ENCODE measurements at places on chromosomes 2 and 18.

DNA sequence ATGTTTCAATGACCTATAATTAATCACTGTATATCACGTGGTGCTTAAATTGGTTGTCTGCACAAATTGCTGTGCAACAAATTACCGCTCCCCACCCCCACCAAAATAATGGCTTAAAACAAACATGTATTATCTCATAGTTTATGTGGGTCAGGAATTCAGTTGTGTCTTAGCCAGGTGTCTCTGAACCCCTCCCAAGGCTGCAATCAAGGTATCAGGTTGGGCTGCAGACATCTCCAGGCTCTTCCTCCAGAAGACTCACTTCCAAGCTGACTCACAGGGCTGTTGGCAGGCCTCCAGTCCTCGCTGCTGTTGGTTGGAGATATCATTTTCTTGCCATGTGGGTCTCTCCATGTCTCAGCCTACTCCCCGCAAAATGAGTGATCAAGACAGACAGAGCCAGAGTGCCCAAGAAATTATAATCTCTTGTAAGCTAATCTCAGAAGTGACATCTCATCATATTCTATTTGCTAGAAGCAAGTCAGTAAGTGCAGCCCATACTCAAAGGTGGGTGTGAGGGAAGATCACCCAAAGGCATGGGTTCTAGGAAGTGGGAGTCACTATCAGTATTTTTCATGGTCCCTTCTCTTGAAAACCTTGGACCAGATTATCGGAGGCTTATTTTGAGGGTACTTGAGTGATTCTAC is 38.4 kb downstream of the SPC25 start:
- DNase-seq, result no peak

DNA sequence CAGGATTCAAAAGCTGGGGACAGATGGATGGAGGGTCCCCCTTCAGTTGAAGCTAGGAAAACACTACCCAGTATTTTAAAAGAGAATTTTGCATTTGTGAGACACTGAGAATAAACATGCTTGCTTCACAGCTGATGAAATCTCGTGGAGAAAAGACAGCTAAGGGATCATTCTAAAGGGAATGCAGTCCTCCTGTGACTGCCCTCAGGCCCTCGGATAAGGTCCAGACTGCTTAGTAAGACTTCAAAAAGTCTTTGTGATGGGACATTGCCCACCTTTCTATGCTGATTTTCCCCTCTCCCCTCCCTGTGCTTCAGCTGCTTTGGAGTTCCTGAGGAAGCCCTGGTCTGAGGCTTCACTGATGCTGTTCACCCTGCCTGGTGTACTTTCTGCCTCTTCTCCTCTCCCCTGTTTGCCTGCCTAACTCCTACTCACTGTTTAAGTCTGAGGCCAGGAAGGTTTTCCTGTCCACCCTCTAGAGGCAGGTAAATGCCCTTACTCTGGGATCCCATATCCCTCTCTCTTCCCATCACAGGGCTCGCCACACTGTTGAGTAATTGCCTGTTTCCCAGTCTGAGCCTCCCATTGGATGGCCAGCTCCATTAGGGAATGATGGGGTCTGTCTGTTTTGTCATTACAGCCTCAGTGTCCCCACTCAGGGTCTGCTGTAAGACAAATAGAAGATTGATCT is 26.6 kb downstream of the POLE4 start:
- DNase-seq, result no peak

GRCh38 chr2:57934659-57935058 is 111.9 kb upstream of the VRK2 start:
- DNase-seq, result no peak

GRCh38 chr2:42252464-42252863 is 83.3 kb downstream of the EML4 start:
- no peak for DNase-seq

DNA sequence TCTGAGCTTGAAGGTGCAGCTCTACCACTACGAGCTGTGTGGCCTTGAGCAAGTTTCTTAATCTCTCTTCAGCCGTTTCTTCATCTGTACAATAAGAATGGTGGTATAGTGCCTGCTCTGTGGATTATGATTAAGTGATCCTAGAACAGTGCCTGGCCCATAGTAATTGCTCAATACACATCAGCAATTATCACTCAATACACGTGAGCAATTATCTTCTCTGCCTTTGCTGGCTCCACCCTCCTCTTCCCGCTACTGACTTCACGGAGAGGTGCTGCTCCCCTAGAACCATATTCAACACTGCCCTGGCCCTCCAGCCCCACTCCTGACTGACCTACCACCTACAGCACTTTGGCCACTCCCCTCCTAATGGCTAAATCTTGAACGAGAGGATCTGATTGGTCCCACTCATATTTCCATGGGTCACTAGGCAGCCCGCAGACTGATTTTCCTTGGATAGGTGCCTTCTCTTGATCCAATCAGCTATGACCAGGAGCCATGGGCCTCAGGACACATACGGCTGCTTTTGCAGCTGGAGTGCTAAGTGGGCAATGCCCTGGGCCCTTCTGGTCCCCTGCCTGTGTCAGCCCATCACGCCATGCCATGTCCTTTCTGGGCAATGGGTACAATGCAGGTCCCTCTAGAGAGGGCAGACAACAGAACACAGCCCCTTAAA is 77.5 kb downstream of the STPG4 start:
- DNase-seq, result no peak

- no peak for DNase-seq
Measured at GRCh38 chr18:25332002-25332401, 20.0 kb downstream of the ZNF521 start.

DNA sequence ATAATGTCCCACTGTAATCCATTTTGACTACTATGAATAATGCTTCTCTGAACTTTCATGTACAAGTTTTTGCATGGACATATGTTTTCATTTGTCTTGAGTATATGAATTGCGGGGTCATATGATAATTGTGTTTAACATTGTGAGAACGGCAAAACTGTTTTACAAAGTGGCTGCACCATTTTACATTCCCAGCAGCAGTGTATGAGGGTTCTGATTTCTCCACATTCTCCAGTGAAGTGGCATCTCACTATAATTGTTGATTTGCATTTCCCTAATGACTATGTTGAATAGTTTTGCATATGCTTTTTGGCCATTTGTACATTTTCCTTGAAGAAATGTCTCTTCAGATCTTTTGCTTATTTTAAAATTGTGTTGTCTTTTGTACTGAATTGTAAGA is 20.1 kb downstream of the NCOA1 start:
- DNase-seq, result no peak

- no peak for DNase-seq
Measured at GRCh38 chr2:100140582-100140981, 1.8 kb downstream of the AFF3 start.

DNA sequence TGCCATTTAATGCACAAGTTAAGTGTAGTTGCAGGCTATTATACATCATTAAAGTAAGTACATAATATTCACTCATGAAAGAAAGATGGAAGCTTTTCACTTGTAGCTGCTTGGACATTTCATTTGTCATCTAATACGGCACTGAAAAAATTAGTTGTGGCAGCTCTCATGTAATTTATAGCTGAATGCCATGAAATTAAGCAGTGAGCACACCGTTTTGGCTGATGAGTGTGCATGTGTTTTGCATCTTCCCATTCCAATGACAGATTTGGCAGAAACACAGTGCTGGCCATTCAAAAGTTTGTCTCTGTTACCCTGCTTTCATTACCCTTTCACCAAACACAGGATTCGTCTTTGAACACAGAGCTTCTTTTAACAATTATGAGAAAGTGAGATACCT is 174.0 kb downstream of the PTGR3 start:
- no peak for DNase-seq

GRCh38 chr18:32669549-32670165 is 103.2 kb downstream of the KLHL14 start:
- no peak for DNase-seq

DNA sequence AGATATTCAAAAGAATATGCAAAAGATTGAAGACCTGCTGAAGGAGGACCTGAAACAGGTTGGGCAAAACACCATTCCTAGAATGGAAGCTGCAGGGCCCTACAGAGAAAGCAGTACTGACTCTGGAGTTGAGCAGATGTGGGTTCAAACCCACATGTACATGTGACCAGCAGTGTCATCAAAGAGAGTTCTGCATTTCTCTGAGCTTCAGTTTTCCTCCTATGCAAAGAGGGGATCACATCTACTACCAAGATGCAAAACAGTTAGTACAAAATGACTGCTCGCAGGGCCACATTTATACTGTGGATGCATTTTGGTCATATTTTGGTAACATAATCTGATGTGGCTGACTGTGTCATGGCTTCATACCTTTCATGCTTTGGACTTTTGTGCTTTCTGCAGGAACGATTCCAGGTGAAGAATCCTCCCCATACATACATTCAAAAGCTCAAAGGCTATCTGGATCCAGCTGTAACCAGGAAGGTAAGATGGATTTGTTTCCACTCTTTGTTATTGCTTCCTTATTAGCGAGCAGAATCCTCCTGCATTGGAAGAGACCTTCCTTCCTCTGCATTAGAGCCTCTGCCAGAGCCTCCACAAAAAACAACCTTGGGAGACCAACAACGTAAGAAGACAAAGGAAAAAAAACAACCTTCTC is 174.8 kb downstream of the PRPF40A start:
- no peak for DNase-seq

DNA sequence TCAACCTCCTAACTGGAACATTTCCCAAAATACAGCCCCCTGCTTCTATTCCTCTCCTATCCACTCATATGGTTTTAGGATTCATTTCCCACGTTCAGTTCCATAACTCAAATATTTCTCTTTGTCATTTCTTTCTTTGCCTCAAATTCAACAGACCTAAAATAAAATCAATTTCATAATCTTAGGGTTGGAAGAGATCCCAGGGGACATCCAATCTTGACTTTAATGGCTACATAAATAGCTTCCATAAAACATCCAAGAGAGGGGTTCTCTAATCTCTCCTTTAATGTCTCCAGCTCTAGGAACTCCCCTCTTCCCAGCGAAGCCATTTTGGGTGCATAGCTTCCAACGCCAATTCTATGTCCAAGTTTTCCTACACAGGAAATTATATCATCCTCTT is 33.8 kb downstream of the RBKS start:
- DNase-seq, result no peak
